ENCODE measurements at places on chromosomes 4 and X.

GRCh38 chr4:13484749-13485221, 645 bp upstream of the RAB28 start:
- DNase-seq, result no peak

DNA sequence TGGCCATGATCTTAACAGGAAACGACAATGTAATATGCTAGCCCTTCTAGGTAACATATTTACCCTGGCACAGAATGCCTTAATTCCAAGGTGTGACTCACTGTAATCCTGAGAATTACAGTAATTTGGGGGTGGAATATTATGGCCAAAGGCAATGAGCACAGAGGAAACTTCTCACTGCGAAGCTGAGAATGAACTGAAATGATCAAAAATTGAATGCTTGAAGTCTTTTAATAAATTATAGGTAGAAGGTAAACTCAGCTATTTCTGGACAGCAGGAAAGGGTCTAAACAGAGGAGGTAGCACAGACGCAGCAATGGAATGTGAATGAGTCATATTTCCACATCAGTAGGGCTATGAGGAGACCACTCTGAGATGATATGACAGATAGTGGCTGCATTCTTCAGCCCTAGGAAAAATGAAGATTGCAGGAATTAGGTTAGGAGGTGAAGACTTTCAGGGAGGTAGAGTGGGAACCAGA, 312.6 kb downstream of the PACRGL start:
- DNase-seq, result no peak

- DNase-seq, result no peak
These were observed at the start of gene REELD1 for GRCh38 chr4:146214238-146214637. TSS of gene REELD1 (plus strand) at chr4:146214538. CDS start at chr4:146216953, 2,415 bp downstream.

GRCh38 chr4:1344696-1345095, 2.3 kb upstream of the UVSSA start:
- no peak for DNase-seq

GRCh38 chr4:2220016-2220630, 21.8 kb downstream of the HAUS3 start:
- DNase-seq, result peak; percentile 70

- no peak for DNase-seq
These were observed 160.7 kb upstream of the NPY2R start for GRCh38 chr4:155047755-155048154.

DNA sequence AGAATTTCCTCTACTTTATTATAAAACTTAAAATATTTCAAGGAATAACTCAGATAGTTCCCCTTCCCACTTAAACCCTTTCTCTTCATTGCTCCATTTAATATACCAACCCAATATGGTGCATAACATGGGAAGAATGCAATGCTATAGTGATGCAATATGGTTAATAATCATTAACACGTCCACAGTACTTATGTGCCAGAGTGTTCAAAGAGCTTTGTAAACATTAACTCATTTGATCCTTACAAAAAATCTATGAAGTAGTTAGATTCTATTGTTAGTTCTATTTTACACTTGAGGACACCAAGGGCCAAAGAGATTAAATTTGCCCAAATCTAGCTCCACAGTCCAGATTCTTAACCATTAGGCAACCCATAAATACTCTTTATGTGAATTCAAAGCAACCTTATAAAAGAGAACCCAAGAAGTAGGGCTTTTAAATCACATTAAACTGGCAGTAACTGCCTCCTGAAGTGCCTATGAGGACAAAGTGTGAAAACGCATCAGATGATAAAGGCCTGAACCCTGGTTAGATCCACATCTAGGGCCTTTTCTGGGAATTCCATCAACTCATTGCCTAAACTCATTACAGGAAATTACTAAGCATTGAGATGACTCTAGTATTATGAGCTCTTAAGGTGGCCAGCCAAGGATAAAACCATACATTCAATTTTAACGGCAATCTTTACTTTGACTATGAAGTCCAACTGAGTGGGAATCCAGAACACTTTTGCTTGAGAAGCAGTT, 94.3 kb downstream of the AREG start:
- no peak for DNase-seq

Measured in GM20000 (cell line).